CD4-positive, alpha-beta T cell treated with Interleukin-17A for 4 hours (primary cell): ENCODE measurements at places on chromosomes 11 and 22.

- peak; percentile 56 for DNase-seq
Measured at GRCh38 chr11:118918128-118918685, 7.5 kb downstream of the BCL9L start.

GRCh38 chr11:66904055-66904454 is 47.2 kb downstream of the LRFN4 start:
- DNase-seq = no peak

- DNase-seq = no peak
Measured at GRCh38 chr11:35035894-35036408, 103.0 kb upstream of the CD44 start.

DNA sequence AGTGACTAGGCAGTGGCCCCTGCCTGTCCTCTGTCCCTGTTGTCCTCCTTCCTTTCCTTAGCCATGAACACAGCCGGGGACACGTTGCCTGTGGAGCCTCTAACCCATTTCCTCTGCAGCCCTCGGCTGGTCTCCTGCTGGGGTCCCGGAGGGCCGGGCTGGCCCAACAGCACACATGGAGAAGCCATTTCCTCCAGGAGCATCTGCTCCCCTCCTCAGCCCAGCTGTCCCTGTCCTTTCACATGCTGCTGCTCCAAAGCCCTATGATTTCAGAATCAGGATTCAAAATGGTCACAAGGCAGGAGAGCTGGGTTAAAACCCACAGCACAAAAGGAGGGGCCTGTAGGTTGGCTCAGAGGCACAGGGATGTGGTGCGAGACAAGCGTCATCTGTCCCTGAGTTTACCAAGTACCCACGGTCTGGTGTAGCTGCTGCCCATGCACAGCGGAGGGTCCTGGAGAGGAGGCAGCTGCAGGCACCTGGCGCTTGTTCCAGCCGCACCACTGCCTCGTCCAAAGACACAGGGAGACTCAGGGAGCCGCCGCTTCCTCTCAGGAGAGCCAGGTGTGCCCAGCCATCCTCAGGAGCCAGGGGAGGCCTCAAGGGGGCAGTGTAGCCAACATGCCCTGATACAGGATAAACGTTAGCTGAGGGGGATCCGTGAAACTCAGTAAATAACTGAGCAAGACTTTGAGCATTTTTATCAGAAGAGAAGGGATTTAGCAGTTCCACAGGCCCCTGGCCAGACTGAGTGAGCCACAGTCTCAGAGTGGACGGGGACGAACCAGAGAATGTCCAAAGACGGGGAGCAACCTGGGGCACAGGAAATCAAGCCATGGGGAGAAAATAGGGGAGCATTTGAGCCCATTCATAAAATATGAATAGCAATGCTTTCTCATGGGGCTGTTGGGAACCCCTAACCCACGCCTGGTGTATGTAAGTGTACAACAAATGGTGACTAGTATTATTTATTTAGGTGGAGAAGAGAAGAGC is 3.9 kb upstream of the VSIG10L2 start:
- peak; percentile 64 for DNase-seq

GRCh38 chr22:33747029-33747428 is 173.2 kb downstream of the LARGE1 start:
- no peak for DNase-seq

- no peak for DNase-seq
Measured at GRCh38 chr11:74092425-74092824, 78.4 kb downstream of the C2CD3 start.

DNA sequence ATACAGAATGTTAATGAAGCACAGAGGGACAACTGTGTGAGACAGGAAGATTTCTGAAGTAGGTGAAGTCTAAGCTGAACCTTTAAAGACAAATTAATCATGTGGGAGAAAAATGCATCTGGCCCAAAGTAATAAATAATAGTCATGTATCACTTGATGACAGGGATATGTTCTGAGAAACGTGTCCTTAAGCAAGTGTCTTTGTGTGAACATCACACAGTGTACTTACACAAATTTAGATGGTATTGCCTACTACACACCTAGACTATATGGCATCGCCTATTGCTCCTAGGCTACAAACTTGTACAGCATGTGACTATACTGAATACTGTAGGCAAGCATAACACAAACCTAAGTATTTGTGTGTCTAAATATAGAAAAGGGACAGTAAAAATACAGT is 112.6 kb downstream of the APOL5 start:
- DNase-seq = no peak

DNA sequence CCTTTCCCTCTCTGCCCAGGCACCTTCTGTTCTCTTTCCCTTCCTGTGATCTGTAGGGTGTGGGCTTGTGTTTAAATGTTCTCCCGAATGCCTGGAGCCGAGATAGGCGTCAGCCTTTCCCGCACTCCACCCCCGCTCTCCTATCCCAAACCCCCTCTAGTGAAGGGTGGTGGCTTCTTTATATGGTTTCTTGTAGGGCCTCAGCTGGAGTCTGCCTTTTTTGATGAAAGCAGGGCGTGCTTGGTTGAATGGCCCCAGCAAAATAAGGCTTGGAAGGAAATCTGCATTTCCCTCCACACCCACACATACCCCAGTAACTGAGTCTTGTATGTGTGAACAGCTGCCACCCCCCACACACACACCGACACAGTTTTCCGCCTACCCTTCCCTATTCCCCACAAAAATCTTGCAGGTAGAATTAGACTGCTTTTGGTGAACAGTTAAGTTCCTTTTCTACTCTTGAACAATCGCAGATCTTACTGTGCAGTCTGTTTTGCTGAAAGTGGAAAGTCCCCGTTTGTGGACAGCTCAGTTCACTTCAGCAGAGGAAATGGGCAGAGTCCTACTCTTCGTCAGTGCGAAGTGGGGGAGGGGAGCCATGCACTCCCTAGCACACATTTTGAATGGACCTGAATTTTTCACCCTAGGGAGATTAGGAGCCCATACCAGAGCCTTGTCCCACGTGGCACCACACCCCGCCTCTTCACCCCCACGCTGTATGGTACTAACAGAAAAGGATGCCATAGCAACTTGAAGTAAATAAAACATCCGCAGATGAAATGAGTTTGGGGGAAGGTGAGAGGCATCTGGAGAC is 25.5 kb upstream of the GRK2 start:
- DNase-seq = peak; percentile 81

DNA sequence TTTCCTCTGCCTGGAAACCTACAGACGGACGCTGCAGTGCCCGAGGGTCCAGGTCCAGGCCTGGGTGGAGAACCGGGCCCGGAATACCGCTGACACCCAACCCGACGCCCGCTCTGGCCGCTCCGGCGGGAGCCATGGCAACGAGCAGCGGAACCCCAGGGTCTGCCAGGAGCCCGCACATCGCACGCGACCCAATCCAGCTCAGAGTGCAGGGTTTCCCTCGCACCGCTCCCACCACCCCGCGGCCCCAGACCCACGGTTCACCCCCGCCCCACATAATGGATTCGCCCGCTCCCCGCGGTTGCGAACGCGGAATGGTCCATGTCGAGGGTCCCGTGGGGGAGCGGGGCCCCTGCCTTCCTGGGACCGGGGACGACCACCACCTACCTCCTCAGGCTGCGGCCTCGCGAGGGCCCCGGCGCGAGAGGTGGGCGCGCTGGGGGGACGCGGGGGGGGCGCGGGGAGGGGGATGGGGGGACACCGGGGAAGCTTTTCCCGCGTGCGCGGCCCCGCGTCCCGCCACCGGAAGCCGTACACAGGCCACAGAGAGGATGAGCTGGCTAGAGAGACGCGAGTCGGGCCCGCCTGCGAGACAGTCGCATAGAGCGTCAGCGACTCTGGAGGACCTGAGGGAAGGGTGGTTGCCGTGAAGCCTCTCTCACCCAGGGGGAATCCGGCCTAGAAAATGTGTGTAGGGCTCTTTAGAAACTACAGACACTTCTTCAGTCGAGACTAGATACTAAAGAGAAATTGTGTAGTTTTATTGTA is at the start of gene SSRP1:
Gene SSRP1 (minus strand): TSS at position 550 of the 768 bp plus-strand sequence. CDS start 771 bp downstream, outside the sequence.
- peak; percentile 89 for DNase-seq

DNA sequence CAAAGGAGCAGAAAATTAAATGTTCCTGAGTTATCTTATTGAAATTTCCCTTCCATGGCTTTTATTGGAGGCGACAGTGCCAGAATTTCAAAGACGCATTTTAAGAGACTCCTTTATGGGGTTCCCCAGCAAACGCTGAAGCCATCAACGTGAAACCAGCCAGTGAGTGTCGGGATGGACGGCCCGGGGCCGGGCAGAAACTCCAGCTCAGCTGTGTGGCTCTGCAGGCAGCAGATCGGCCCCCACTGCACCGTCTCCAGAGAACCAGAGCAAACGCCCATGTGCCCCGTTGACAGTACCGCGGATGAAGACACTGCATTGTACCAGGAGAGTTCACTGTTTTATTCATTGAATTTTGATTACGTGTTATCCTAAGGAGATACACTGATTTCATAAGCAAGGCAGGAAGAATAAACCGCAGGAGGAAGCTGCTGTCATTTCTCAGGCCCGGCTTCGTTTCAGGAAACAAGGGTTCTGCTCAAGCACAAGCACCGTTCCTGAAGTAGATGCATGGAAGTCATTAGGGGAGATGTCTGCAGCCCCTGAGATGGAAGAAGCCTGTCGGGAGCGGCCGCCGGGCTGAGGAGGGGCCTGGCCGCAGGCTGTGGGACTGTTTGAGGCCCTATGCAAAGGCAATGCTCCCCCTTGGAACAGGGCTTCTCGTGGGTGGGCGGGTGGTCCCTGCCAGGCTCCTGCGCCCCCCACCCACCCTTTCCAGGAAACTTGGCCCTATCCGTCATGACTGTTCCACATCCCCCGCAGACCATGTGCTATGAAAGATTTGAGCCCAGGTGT is 639.7 kb downstream of the TBC1D22A start:
- no peak for DNase-seq

GRCh38 chr11:112248201-112248600 is 12.5 kb downstream of the PLET1 start:
- no peak for DNase-seq

DNA sequence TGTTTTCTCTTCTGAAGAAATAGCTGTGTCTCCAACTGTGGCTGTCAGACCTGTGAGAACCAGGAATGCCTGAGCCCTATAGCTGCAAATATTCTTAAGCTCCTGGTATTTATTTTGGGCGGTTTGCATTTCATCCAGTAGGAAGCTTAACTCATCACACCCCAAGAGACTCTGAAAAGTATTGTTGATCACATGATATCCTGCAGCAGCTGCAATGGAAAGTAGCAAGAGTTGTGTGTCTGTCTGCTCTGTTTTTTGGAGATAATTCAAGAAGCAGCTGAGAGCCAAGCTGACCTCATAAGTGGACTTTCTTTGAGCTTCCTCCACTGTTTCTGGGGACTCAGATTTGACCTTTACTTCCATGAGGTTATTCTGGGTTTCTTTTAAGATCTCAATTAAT is 36.4 kb upstream of the MRPL17 start:
- DNase-seq = no peak

DNA sequence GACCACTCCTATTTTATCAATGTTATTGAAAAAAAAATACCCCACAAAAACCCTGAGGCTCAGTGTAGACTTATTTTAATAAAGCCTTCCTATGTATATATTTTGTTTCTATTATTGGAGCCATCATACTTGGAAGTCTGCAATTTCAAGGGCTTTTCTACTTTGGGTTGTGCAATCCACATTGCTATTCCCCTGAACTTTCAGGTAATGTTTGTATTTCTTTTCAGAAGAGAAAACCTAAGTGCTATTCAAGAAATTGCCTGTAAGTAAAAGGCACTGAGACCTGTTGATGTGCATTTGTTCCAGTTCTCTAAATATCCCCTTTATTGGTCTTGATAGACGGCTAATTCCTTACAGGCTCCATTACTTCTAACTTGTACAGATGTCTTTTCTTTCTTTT is 280.7 kb upstream of the RAG2 start:
- DNase-seq = no peak

GRCh38 chr11:131884461-131885073 is 514.2 kb downstream of the NTM start:
- no peak for DNase-seq

GRCh38 chr11:112928136-112928535 is 33.1 kb upstream of the NCAM1 start:
- no peak for DNase-seq

DNA sequence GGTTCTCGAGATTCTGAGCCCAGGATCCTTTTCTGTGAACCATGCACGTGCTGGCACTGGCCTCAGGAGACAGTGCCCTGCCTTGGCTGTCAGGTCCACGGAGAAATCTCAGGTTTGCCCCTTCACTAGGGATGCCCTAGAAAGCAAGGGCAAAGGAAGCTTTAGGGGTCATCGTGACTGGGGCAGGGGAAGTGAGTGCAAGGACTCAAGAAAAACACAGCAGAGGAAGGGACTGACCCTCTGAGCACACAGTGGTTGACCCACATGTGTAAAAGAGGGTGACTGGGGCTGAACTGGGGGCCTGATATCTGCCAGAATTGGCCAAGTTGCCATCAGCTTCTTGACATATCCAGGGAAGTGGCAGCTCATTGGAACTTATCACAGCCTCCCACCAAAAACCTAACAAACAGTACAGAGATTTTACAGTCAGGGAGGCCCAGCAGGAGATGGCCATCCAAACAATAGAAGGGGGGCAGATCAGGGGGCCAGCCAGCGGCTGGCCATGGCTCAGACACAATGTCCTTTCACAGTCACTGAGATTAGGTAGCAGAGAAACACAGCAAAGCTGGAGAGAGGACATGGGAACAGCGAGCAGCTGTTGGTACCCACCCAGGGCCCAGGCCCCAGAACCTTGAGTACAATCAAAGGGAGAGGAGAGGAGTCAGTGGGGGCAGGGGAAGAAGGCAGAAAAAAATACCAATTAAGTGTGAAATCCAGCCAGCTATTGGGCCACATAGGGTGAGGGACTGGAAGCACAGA is 4.4 kb downstream of the TMEM121B start:
- no peak for DNase-seq

- DNase-seq = no peak
Measured at GRCh38 chr11:36214480-36214879, 74.7 kb downstream of the COMMD9 start.

- DNase-seq = peak; percentile 44
Measured at GRCh38 chr22:21951931-21952465, 650 bp downstream of the PPM1F start.

DNA sequence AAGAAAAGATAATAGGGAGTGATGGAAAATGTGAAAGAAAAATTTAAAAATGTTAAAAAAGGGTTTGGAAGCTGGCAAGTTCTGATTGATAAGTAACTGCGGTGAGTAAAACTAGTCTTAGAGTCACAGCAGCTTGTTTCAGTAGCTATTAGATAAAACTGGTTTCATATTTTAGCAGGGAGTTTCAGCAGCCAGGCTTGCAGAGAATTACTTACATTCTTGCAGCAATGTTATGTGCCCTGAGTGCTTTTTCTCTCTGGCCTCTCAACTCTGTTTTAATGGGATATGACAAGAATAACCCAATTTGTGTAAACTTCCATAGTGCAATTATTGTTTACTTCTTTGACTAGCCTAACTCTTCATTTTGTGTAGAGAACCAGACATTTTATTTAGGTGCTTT is 33.6 kb downstream of the PPME1 start:
- no peak for DNase-seq

DNA sequence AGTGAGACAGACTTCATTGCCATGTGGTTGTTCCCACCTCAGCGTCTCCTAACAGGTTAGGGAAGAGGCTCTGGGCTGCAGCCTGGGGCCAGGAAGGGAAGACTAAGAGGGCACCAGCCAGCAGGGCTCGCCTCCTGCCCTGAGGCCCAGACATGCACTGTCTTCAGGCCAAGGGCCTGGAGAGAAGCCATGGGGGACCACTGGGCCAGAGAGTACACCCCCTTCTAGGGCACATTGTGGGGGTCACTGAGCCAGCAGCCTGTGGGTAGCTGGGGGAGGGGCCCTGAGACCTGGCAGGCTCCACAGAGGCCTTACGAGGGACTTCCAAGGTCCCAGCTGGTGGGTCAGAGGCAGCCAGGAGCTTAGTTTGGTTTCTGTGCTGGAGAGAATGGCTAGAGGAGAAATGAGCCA is 25.0 kb upstream of the MYRF start:
- DNase-seq = no peak
